ENCODE measurements at places on chromosomes 5 and 9.

DNA sequence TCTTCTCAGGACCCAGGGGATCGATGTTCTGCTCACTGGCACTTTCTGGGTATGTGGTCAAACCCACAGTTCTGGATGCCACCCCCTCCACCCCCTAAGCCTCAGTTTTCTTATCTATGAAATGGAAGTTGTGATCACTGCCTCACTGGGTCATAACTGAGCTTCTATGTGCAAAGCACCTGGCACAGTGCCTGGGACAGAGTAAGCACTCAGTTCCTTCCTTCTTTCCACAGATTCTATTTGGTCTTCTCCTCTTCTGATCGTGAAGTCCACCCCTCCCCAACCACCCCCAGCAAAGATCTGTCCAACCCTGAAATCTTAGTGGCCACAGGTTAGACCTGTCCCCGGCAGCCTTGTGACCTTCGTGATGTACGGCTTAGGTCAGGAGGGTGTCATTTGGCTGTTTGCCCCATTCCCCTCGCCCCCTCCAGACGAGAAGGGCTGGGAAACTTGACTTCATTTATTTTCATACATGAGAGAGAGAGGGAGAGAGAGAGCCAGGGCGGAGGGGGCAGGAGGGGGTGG lies 181.4 kb downstream of the FGF18 start:
- no peak for DNase-seq

- DNase-seq, result no peak
These were observed 6.9 kb upstream of the SEC16A start for GRCh38 chr9:136489731-136490130.

DNA sequence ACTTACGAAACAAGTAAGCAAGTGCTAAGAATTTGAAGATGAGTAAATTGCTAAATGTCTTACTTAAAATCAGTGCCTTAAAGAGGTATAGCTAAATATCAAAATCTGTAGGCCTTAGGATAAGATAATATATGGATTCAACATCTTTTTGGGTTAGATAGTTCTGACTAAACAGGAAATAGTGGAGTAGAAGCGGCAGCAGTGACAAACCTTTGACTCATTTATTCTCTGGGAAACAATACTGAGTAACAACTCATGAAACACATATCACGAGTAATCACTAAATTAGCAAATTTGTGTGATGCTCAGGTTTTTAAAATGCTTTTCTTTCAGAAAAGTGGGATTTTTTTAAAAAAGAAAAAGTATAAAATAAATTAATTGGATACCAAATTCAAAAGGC lies 762.1 kb upstream of the TYRP1 start:
- DNase-seq, result no peak

GRCh38 chr5:64158827-64159226 lies 6.8 kb upstream of the RNF180 start:
- DNase-seq, result no peak

DNA sequence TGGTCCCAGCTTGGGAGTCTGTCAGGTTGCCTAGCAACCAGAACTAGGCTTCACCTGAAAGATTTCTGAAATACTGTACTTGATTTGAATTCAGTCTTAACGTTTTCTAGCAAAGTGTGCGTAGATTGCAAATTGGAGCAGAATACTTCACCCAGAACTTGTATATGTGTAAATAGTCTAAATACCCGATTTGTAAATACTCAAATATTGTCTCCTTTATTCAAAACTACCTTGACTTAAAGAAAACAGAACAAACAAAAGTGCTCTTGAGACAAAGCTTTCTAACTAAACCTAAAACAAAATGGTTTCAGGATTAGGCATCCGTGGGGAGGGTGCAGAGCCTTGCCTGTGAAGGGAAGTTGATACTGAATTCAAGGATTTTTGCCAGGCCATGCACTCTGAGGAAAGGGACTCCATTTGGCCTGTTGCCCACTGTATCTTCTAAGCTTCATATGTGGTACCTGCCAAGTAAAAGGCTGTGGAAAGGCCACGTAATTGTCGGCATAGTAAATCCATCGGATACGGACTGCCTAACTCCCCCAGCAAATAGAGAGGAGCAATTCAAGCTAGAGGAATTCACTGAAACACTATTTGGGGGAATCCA lies 744 bp upstream of the HMGCS1 start:
- no peak for DNase-seq

GRCh38 chr5:139422307-139422893 lies 16.9 kb downstream of the DNAJC18 start:
- peak; percentile 49 for DNase-seq

DNA sequence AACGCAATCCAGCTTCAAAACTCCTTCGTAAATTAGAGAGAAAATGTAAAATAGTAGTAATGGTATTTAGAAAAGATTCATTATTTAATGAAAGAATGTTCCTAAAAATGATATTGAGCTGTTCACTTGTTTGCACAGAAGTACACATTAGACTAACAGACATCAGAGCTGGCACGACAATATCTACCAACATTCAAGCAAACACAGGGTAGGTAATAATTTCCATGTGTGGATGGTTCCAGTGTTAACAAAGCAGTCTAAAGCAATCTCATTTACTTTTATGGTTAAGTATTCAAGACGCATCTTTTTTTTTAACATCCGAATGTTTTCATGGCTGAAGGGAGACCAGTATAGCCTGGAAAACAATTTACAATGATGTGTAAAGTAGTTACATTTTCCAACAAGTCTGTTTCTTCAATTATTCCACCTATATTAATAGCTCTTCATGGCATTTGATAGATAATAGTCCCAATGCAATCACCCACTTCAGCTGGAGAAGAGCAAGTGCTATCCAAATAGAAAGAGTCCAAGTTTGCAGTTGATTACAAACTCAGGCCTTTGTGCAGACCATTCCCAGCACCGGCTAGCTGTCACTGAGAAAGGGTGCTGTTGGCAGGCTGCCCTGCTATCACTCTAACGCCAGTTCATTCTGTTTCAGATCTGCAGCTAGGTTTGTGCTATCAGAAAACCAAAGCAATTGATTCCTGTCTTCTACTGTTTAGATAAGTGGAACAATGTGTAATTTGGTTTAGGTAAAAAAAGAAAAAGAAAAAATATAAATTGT lies 458.8 kb downstream of the DTWD2 start:
- no peak for DNase-seq

- DNase-seq, result no peak
These were observed 135.7 kb downstream of the DOCK8 start for GRCh38 chr9:350384-350783.

DNA sequence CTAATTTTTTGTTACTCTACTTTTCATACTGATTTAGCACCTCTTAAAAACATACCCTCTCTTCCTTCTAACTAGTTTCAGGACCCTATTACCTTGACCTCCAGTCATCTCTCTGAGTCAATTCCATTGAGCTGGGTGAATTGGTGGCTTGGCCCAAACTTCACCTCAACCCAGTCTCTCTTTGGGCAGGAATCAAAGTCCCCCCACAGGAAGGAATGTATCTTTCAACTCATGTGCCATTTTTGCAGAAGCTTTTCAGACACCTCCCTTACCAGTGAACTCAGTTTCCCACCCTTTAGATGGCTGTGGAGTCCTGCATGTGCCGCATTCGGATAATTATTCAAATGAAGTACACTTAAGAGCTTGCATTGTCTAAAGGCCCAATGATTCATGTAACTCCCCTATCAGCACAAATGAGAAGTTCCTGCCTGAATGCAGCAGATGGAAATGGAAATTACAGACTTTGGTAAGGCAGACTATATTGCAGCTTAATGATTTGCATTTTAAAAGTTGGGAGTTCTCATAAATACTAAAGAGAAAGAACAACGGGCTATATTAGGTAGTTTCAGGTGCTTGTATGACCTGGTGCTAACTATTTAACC lies 693.5 kb downstream of the PTPRD start:
- no peak for DNase-seq

DNA sequence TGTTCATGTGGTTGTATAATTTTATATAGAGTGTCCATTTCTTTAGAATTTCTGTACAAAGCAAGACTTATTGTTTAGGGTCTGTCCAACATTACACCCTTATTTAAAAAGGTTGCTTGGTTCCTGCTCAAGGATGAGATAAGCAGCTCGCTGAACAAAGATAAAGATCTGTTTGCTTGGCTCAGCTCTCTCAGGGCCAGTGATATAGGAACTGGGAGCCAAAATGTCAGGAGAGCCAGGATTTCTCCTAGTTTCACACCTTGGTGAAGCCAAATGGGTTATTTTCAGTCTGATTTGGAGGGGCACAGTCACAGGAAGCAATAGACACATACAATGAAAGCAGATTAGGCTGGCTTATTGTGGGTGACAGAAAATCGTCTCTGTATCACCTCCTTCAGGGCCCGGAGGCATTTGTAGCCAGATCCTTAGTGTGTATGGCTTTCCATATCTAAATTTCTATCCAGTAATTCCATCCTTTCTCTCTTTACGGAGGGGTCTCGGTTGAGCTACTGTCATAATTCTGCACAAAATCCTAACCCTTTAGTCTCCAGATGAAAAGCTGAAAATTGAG lies 396.4 kb downstream of the TMEM232 start:
- no peak for DNase-seq

DNA sequence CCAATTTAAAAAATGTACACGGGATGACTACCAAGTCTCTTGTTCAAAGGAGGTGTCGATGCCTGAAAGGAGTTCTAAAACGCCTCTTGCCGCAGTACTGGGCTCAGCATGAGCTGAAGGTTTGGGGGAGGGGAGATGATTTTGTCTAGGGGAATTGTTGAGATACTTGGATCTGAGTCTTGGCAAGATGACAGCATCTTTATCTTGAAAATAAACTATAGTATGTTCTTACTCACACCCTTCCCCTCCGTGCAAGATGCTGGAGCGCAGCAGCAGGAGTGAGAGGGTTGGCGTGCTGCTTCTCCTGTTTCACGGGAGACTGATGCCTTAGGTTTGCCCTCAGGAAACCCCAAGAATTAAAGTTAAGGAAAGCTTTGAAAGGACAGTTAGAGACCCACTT lies 47.3 kb downstream of the FAM78A start:
- no peak for DNase-seq

GRCh38 chr5:17315710-17316221 lies 98.3 kb downstream of the BASP1 start:
- peak; percentile 46 for DNase-seq

GRCh38 chr5:133420440-133421301 lies 191.7 kb downstream of the FSTL4 start:
- DNase-seq, result no peak

GRCh38 chr9:122791872-122792669 lies 3.3 kb downstream of the OR5C1 start:
- no peak for DNase-seq

GRCh38 chr9:130936285-130937117 lies 2.5 kb downstream of the FIBCD1 start:
- DNase-seq, result peak; percentile 32

- DNase-seq, result no peak
These were observed 294.1 kb upstream of the CD180 start for GRCh38 chr5:67490543-67491321.

All from GM04504 (cell line).